Cortex of kidney (tissue), 1 donor: ENCODE measurements at places on chromosomes 13 and 19.

DNA sequence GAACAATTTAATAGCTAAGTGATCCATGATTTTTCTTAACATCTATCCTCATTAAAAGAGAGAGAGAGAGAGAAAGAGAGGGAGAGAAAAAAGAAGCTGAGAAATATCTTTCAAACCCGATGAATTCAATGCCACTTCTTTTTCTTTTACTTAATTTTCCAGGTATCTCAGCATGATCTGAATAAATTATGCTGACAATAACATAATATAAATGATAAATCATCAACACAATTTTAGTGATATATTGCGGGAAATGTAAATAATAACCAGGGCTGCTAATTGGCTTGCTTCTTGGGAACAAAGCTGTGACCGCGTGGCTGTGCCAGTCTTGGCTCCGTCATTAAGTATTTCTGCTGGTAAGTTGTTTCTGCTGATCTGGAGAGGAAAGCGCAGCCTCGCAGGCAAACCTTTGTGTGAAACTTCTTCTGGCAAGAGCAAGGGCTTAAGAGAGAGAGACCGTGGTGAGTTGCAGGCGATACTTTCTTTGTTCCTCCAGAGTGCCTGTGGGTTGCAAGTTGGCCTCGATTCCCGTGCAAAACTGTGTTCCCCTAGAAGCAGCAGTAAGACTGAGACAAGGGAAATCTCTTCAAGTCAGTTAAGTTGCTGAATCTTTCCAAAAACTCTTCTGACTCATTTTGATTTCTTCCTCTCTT, 489.1 kb upstream of the TSHZ3 start:
- DNase-seq = no peak

- DNase-seq = no peak
Observed at GRCh38 chr19:28401739-28402424, 811.1 kb downstream of the UQCRFS1 start.

DNA sequence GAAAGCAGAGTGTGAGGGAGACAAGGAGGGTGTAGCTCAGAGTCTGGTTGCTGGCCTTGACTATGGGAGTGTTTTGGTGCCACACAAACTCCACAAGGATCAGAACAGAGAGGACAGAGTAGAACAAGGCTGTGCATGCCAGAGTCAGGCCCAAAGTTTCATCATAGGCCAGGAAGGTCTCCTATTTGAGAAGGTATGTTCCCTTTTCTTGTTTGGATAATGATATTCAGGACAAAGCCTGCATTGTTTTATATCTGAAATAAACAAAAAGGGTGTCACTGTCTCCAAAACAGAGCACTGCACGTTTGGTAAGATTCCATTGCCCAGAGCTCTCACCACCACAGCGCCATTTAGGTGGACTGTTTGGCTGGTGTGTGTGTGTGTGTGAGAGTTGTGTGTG, 3.1 kb upstream of the ZSCAN5A start:
- DNase-seq = no peak

GRCh38 chr19:6744381-6745301, 5.2 kb downstream of the TRIP10 start:
- DNase-seq = no peak

DNA sequence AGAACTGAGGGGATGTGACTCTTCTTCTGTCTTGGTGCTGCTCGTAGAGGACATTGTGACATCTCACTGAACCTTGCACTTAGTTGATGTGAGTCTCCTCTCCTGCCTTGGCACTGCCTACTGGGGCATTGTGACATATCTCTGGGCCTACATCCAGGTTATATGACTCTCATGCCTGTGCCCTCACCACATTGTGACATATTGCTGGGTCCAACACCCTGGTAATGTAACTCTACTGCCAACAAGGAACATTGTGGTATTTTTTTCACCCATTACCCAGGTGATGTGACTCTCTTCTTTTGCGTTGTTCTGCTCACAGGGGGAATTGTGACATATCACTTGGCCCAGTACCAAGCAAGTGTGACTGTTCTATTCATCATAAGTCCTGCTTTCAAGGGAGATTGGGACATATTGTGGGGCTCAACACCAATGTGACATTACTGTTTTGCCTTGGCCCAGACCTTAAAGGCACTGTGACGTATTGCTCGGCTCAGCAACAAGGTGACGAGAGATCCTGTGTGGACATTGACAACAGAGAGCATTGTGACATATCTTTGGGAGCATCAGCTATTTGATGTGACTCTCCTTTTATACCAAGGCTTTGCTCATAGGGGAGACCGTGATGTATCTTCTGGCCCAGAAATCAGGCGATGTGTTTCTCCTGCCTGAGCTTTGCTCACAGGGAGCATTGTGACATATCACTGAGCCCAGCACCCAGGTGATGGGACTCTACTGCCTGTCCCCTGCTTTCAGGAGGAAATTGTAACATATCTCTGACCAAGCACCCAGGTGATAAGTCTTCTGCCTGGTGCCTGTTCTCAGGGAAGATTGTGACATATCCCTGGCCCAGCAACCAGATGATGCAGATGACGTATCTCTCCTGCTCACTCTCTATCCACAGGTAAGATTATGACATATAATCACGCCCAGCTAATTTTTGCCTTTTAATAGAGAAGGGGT, 12.2 kb upstream of the ZNF429 start:
- DNase-seq = no peak

DNA sequence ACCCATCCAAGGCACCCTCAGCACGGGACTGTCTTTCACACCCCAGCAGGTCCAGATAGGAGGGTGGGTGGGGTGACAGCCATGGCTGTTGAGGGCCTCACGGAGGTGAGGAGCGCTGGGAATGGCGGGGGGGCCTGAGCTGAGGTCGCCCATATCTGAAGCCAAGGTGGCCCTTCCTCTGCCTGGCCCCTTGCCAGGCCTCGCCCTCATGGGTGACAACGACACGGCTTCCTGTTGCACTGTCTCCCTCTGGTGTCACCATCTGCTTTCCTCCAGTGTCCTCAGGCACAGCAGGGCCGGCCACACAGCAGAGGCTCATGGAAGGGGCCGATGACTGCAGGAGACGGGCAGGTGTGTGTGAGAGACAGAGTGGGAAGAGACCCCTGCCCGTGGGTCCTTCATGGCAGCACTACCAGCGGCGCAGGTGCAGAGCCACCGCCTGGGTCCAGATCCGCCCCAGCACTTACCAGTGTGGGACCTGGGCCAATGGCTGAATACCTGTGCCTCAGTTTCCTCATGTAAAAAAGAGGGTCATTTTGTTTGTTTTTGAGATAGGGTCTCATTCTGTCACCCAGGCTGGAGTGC, 8.1 kb upstream of the NKPD1 start:
- no peak for DNase-seq

- DNase-seq = no peak
Observed at GRCh38 chr13:21638319-21639282, 32.3 kb upstream of the FGF9 start.

GRCh38 chr19:50657222-50657669, 8.0 kb downstream of the C19orf81 start:
- no peak for DNase-seq

GRCh38 chr13:83211301-83211700, 671.0 kb downstream of the SLITRK1 start:
- no peak for DNase-seq

- DNase-seq = no peak
Observed at GRCh38 chr13:34941436-34941834, 635 bp upstream of the NBEA start.

- DNase-seq = no peak
Observed at GRCh38 chr13:23695711-23696464, 125.7 kb downstream of the TNFRSF19 start.

- no peak for DNase-seq
Observed at GRCh38 chr13:47650209-47650608, 350.9 kb downstream of the SUCLA2 start.

DNA sequence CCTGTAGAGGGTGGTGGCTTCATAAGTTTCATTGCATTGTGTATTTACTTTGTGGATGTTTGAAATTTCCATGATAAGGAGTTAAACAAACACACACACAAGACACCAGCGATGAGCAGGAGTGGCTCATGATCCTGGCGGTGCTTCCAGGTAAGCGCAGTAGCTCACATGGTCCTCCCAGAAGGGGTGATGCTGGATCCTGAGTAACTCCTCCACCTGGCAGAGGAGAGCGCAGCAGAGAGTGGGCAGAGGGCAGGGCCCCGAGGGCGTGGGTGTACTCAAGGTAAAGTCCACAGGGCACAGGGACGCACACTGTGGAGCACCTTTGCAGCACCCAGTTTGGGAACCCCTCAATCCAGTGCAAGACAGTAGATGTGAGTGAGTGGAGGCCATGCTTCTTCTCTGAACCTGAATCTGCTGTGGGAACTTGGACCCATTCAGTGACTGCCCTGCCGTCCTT, 54.0 kb downstream of the RFX2 start:
- no peak for DNase-seq

DNA sequence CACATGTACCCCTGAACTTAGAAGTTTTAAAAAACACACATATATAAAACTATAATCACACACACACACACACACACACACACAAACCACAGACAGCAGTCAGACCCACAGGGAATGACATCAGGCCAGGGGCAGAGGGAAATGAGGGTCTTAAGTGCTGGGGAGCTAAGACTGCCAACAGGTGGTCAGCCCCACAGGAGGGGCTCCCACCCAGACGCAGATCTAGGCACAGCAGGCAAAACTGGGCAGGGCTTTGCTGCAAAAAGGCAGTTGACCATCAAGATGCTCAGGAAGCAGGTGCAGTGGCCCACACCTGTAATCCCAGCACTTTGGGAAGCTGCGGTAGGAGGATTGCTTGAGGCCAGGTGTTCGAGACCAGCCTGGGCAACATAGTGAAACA, 121.0 kb upstream of the LSM14A start:
- DNase-seq = no peak

GRCh38 chr13:100525453-100526317, 62.9 kb downstream of the GGACT start:
- DNase-seq = no peak

- DNase-seq = no peak
Observed at GRCh38 chr19:30671367-30671619, 299.1 kb downstream of the ZNF536 start.

DNA sequence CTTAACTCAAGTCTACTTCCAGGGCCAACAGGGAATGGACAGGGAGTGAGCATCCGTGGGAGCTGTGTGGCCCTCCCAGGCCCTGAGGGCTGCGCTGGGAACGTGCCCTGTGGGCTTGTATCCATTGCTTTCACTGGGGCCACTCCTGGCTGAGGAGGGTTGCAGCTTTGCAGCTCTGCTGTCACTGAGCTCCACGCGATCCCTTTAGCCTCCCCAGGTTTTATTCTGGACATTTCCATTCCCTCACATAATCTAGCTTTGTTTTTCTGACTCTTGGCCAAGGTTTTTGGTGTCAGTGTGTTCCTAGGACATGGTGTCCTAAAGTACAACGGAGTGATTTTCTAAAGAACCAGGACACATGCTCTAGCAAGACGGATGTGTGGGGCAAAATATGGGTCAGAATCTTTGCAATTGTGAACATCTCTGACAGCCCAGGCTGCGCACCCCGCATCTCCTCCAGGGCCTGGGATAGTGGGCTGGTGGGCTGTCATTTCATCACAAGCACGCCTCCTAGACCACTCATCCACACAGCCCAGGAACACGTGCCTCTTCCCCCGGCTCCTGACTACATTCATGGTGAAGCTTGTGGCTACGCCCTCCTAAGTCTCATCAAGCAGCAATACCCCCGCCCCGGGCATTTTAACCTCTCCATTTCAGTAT, 28.0 kb downstream of the GGACT start:
- no peak for DNase-seq

DNA sequence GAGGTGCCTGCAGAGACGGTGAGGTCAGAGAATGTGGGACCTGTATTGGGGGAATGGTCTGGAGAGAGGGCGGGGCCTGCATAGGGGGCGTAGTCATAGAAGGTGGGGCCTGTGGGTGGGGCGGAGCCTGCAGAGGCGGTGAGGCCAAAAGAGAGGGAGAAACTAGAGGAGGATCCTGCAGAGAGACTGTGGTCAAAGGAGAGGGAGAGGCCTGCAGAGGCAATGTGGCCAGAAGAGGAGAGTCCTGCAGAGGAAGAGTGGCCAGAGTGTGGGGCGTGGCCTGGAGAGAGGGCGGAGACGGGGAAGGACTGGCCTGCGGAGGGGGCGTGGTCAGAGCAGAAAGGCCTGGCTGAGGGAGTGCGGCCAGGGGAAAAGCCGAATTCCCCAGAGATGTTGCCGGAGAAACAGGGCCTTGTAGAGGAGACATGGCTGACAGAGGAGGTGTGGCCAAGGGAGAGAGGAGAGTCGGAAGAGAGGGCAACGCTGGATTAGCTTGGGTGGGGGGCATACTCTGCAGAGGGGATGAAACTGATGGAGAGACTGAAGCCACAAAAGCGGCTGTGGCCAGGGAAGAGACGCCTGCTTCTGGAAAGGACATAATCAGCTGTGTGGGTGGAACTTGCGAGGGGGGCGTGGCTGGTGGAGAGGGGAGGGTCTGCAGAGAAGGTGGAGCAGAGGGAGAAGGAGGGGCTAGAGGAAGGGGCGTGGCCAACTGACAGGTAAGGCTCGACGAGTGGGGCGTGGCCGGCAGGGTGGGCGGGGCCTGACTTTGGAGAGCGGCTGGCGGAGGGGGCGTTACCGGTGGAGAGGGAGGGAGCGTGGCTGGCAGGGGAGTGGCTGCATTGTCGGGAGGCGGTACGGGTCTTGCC, 2.5 kb downstream of the PRR36 start:
- DNase-seq = no peak

- no peak for DNase-seq
Observed at GRCh38 chr13:62643799-62644524, 1228.3 kb upstream of the PCDH20 start.

- DNase-seq = no peak
Observed at GRCh38 chr13:59414006-59414405, 749.7 kb downstream of the DIAPH3 start.

DNA sequence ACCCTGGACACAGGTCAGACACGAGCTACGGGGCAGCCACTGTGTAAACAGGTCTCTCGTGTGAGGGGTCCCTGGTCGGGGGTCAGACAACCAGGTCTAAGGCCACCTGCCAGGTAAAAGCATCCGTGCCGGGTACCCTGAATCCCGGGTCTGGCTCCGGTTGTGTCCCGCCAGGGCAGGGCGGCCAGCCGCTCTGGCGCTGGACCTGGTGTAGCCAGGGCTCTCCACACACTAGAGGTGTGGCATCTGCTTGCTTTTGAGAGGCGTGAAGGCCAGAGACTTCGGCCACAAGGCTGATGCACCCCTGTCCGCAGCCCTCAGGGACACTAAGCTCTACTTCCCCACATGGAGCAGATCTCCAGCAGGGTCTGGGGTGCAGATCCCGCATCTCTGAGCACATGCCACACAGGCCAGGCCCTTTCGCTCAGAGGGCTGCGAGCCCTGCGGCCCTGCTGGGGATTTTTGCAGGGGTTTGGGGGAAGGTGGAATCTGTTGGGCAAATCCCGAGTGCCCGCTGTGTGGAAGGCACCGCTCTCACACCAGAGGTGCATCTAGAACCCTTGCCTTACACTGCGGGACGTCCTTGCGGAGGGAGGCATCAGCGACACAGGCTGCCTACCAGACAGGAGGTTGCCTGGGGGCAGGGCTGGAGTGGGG, 13.8 kb upstream of the TIMM13 start:
- no peak for DNase-seq

GRCh38 chr19:8081569-8082550, 29.3 kb downstream of the CCL25 start:
- DNase-seq = no peak
